ENCODE measurements at places on chromosomes 6 and 20. TPM values are rescaled to one million over a fixed set of nuclear protein-coding genes. Genes with fewer than 3 reads are reported as not detected.

The SLC35B2 gene
- 35.8 TPM for total RNA-seq

The C6orf47 gene
- total RNA-seq: 37.6 TPM

The APCDD1L gene
- 1.6 TPM for total RNA-seq

The DLGAP4 gene
- 43.6 TPM for total RNA-seq

- no peak for DNase-seq
Observed at GRCh38 chr20:61537239-61538182, 285.4 kb downstream of the CDH4 start.

DNA sequence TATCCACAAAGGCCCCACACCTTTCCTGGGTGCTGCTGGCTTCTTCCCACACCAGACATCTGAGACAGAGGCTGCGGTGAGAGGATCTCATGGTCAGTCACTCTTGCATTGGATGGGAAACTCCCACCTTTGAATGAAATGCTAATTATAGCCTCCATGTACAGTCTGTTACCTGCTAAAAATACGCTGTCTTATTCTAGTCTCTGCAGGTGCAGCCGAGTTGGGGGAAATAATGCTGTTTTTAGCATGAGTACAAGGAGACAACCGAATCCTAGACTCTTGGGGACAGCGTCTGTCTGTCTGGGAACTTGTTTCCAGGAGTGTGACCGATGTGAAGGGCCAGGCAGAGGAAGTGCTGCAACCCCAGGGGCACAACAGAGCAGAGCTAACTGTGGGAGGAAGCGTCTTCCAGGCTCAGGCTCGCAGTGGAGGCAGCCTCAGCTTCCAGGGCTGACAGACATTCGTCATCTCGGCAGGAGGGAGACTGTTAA is 286.2 kb downstream of the PREX1 start:
- DNase-seq: no peak

DNA sequence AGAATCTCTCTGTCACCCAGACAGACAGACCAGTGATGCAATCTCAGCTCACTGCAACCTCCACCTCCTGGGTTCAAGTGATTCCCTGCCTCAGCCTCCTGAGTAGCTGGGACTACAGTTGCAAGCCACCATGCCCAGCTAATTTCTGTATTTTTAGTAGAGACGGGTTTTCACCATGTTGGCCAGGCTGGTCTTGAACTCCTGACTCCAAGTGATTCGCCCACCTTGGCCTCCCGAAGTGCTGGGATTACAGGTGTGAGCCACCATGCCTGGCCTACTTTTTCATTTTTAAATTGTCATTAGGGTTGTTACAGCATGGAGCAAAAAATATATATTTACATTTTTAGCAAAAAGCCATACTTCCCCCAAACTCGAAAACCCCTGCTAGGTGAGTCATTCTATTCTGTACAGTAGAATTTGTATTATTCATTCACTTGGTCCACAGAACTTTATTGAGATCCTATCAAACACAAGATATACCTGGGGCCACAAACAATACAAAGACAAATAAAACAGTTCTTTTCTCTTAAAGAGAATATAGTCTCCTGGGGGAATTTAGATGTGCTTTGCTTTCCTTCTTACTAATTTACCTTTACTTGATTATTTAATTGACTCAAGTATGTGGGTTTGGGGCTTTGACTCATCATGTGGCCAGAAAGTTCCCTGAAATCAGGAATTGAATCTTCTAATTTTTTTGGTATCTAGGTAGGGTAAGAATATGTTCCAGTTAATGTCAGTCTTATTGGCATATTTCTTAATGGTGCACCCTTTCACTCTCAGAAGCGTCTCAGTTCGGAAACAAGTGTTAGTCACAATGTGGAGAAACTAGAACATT is 16.6 kb upstream of the CCND3 start:
- DNase-seq: no peak

GRCh38 chr6:167651318-167652041 is 175.2 kb upstream of the AFDN start:
- no peak for DNase-seq

- DNase-seq: no peak
Observed at GRCh38 chr6:53410508-53411258, 61.9 kb upstream of the ELOVL5 start.

- no peak for DNase-seq
Observed at GRCh38 chr20:32004963-32005362, 5.3 kb upstream of the CCM2L start.

GRCh38 chr20:38715646-38716045 is 8.6 kb upstream of the SLC32A1 start:
- no peak for DNase-seq

DNA sequence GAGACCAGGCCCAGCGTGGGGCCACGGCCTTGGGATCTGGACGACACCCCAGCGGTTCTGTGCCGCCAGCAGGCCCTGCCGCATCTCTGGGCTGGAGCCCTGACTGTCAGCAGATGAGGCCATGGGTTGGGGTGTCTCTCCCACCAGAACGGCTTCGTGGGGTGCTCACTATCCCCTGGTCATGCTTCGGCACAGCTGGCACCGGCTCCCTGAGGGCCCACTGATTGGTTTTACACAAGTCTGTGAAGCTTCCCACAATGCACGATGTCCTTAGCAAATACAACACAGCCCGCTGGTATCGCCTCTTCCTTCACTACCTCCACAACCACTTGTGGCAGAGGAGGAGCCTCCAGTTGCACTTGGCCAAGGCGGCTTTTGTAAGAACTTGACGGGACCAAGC is 94.3 kb downstream of the THBS2 start:
- DNase-seq: peak; percentile 88

- no peak for DNase-seq
Observed at GRCh38 chr6:167654389-167654788, 172.3 kb upstream of the AFDN start.

GRCh38 chr20:3896853-3897583 is 7.8 kb downstream of the PANK2 start:
- DNase-seq: no peak

- DNase-seq: no peak
Observed at GRCh38 chr20:63164484-63165355, 51.2 kb downstream of the YTHDF1 start.

DNA sequence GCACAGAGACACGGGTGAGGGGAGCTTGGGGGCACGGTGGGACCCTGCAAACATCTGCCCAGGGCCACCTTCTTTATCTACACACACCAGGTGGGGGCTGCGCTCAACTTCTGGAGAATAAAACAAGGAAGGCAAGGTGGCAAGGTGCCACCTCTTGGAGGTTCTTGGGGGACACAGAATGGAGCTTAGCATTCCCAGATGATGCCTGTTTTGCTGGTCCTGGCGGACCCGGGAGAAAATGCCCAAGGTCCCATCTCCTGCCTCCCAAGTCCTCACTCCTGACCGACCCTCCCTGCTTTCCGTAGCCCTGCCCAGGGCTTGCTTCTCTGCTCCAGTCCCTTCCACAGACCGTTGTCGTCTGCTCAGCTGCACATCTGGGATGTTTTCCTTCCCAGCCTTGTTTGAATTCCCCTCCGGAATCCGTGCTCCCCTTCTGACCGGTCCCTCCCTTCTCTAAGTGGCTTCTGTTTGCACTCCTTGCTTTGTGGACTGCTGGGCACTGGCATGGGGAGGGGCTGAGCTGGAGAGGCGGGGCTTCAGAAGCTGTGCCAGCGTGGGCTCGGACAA is 13.1 kb downstream of the ITPR3 start:
- DNase-seq: no peak

DNA sequence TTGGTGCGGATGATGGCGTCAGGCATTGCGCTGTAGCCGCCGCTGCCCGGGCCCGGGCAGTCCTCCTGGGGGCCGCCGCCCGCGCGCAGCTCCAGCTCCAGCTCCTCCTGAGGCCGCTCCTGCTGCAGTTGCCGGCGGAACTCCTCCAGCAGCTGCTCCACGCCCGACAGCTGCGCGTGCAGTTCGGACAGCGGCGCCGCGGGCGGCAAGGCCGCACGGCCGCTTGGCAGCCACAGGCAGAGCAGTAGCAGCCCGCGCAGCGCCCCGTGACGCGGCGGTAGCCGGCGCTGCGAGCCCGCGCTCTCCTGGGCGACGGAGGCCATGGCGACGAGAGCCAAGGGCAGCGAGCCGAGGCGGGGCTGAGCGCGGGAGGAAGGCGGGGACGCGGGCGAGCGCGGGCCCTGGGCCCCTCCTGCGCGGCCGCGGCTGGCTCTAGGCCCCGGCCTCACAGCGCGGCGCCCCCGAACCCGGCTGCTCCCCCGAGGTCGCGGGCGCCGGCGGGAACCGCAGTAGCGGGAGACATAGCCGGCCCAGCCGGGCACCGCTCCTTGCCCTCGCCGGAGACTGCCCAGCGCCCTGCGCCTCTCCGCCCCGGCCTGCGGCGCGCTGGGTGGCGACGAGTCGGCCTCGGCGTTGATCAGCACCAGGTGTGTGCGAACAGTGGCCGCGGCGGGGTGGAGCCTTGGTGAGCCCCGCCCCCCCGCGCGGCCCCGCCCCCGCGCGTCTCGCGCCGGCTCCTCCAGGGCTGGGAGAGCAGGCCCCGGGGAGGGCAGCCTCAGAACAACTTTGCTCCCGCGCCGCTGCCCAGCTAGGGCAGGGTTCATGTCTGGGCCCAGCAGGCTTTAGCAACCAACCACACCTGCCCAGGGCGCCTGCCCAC is at the start of gene LRP11:
Gene LRP11, minus strand, starts transcription at position 662 of the 880 bp plus-strand sequence. Its CDS starts 339 bp downstream, at position 323.
- peak; percentile 93 for DNase-seq

DNA sequence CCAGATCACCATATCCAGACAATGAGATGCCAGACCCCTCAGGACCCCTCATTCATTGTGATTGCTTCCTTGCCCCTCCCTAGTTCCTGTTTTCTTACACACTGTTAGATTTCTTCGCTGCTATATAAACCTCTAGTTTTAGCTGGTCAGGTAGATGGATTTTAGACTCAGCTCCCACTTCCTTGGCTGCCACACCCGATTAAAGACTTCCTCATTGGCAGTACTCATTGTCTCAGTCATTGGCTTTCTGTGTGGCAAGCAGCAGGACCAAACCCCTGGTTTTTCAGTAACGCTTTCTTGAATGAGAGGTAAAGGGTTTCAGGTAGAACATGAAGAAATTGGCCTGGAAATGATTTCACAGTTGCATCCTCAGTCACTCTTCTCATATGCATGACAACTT is 47.9 kb downstream of the QRSL1 start:
- no peak for DNase-seq

GRCh38 chr20:53718142-53719021 is 124.7 kb upstream of the ZNF217 start:
- DNase-seq: no peak

DNA sequence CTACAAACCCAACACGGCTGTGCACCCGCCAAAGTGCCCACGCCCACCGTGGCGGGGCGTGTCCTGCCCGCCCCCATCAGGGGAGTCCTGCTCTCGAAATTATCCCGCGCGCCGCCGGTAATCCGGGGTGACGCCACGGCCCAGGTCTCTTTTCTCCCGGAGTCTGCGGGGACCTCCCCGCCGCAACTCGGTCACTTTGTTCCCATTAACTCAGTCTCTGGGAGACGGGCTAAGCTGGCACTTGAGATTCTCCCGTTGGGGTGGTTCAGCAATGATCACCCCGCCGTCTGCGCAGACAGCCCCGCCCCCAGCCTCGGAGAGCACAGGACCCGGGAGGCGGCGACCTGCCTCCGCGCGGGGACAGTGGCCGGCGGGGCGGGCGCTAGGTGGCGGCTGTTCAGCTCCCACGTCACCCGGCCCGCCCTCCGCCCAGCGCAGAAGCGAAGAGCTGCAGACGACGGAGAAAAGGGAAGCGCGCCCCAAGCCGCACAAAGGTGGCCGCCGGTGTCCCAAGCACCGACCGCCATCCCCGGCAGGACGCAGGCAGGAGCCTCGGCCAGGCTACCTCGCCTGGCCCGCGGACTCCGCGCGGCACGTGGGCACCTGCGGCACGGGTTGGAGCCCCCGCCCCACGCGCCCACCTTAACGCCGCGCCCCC is 31.5 kb downstream of the SF3B5 start:
- peak; percentile 94 for DNase-seq

- no peak for DNase-seq
Observed at GRCh38 chr6:91079969-91080368, 493.1 kb upstream of the MAP3K7 start.

DNA sequence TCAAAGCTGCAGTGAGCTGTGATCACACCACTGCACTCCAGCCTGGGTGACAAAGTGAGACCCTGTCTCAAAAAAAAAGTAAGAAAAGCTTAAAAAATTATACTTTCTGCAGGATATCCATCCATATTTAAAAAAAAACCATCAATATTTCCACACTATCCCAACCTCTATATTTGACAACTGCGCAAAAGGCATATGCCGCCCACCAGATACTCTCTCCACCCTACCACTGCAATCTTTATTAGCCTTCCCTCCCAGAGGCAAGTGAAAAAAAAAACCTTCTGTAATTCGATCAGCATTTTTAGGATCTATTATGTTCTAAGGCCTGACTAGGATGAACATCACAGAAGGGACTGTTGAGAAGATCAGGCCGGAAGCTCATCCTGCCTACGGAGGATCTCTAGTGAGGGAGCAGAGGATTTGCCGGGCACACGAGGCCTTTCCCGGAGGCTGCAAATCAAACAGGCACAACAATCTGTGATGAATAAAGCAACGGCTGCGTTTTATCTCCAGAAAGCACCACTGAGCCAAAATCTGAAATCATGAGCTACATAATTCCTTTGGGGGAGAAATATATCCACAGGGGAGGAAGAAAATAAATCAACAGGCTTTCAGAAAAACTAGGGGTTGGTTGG is 65.9 kb downstream of the GFOD1 start:
- DNase-seq: no peak

GRCh38 chr20:40895182-40895581 is 133.4 kb upstream of the TOP1 start:
- DNase-seq: no peak

DNA sequence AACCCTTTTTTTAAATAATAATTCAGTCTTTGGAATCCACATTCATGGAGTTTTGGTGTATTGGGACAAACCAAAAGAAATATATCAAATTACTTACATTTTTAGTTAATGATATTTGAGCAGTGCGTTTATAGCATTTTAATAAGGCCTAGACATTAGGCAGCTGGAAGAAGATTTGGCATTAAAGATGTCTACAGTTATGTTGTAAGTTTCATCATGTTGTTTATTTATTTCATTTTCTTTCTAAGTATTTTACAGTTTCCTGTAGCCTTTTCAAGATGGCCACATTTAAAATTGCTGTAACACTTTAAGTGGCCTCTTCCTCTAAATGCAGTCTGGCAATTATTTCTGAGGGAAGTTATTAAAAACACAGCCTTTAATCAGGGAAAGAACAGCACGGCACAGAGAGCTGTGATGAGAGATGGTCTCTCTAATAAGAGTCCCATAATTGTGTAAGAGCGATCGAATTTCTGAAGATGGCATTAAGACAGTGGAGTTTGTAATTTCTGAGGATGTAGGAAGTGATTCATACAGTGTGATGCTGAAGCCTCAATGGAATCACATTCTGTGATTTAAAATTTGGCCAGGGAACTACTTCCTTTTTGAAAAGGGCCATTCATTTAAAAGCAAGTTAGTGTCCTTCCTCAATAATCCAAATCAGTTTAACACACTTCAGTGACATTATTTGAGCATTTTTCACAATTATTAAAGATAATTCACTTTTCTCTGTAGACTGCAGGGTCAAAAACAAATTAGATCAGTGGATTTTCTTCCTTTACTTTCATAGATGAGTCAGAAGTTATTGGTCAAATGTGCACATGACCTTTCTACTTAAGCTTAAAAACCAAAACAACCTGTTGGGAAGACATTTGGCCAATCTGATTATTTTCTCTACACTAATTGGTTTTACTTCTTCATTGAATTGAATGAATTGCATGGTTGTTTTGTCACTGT is 52.4 kb upstream of the EDN3 start:
- no peak for DNase-seq

Measured in esophagus muscularis mucosa (tissue), 4 donors.